ENCODE measurements at places on chromosomes 4 and X.

GRCh38 chrX:70754169-70754848, 154.2 kb downstream of the TEX11 start:
- no peak for DNase-seq

DNA sequence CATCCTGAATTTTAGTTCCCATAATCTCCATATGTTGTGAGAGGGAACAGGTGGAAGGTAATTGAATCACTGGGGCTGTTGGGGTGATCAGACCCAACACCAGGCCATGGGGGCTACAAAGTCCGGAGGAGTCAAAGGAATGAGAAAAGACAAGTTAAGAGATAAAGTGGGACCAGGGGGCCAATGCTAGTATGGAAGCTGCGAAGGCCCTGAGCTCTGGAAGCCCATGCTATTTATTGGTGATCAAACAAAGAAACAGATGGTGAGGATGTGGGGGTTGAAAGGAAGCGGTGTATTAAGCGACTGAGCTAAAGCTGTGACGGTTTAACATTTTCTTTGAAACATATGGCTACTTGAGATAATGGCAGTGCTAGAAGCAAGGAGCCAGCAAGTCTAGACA, 132.8 kb downstream of the PDGFC start:
- DNase-seq = no peak

GRCh38 chrX:47854474-47854873, 17.8 kb downstream of the ZNF81 start:
- DNase-seq = peak; percentile 30

- DNase-seq = no peak
Measured at GRCh38 chr4:100876546-100876945, 358.7 kb upstream of the EMCN start.

DNA sequence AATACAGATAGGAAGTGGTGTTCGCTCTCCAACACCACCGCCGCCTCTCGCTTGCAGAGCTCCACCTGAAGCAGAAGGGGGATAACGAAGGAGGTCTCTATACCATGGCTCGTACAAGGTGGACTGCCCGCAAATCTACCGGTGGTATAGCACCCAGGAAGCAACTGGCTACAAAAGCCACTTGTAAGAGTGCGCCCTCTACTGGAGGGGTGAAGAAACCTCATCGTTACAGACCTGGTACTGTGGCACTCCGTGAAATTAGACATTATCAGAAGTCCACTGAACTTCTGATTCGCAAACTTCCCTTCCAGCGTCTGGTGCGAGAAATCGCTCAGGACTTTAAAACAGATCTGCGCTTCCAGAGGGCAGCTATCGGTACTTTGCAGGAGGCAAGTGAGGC, 5.2 kb upstream of the BMP15 start:
- DNase-seq = no peak

Measured in ELR (cell line).